ENCODE measurements at places on chromosomes 16 and 17.
A peak's percentile ranks its signal among the peaks of the same experiment; 100 is the strongest.

DNA sequence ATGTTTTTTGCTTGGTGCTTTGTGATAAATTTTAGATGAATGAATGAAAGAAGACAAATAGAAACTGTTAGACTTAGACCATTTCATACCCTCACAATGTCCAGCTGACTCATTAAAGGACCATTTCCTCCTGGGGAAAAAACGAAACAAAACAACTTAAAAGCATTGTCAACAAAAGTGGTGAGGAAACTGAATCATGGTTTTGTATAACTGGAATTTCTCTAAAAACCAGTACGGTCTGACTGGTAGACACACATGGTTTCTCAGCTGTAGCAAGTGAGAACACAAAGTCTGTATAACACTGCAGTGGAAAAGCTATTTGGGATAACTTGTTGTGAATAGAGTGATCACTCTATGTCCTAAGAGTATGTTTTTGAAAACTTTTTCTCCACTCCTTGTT is 5.3 kb upstream of the DDX52 start:
- no peak for DNase-seq

DNA sequence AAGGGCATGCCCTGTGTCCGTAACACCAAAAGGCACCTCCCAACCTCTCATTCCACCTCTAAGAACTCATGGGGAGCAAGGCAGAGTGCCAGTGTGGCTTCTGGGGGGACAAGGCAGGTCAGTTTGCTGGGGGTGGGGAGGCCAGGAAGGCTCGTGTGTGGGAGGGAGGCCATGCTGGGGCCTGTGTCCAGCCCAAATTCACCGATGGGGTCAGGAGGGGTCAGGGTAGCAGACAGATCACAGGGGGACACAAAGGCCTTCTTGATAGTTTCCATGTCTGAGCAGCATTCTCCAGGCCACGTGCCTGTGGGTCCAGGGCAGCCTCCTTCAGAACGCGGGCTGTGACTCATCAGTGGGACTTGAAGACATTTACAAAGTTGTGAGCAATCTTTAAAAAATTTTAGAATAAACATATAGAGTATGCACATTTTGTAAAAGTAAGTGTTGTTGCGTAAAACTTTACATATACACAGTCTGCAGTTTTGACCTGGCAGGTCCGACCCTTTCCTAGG is 20.9 kb downstream of the SPACA3 start:
- no peak for DNase-seq

DNA sequence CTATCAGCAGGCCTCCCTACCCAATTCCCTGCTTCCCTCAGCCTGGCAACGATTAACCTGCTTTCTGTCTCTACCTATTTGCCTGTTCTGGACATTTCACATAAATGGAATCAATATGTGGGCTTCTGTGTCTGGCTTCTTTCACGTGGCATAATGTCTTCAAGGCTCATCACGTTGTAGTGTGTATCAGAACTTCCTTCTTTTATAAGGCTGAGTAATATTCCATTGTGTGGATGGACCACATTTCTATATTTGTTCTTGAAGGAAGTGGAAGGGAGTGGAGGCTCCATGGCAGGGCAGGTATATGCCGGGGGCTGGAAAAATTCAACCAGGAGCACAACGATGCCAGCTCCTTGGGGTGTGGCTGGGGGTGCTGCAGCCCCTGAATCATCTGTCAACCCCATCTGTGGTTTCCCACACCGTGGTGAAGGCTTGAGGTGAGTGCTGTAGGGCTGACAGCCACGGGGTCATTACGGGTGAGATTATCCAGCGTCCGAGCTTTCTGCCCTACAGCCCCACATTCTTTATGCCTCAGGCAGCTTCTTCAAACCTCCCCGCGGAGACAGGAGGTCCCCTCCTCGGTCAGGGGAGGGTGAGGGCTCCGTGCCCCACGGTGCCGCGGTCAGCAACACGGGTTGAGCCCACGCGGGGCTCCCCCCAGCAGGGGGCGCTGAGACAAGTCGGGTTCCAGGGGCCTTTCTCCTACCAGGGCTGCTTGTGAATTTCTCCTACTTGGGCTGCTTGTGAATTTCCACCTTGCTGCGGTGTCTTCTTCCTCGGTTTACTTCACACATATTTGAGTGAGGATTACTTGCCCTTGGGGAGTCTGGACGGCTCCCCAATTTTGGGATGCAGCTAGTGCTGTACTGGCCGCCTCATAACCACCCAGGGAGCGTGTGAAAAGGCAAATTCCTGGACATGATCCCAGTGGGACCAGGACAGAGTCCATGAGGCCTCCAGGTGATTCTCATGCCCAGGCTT is 18.3 kb upstream of the WFIKKN2 start:
- no peak for DNase-seq

DNA sequence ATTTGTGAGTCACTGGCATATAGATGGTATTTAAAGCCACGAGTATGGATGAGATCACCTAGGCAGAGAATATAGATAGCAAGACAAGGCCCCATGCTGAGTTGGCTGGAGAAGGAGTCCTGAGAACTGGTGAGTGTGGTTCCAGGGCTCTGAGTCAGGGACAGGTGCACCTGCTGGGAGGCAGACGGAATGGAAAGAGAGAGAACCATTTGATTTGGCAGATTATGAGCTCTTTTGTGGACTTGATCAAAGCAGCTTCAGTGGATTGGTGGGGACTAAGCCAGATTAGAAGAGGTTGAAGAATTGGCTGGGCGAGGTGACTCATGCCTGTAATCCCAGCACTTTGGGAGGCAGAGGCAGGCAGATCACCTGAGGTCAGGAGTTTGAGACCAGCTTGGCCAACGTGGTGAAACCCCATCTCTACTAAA is 4.3 kb upstream of the C16orf92 start:
- no peak for DNase-seq

GRCh38 chr17:77503293-77503655 is 362.5 kb downstream of the SEC14L1 start:
- DNase-seq: no peak

DNA sequence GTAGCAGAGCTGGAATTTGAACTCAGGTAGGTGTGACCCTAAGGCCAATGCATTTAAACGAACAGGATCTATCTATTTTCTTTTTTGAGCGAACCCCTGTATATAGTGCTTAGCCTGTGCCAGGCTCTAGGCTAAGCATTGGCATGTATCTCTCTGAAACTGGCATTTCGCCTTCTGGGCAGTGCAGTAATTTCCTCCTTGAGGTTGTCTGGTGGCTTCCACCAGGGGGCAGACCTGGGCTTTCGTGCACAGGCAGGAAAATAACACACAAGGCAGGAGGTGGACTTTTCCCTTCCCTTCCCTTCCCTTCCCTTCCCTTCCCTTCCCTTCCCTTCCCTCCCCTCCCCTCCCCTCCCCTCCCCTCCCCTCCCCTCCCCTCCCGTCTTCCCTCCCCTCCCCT is 34.4 kb upstream of the PRKCB start:
- DNase-seq: peak; percentile 66

DNA sequence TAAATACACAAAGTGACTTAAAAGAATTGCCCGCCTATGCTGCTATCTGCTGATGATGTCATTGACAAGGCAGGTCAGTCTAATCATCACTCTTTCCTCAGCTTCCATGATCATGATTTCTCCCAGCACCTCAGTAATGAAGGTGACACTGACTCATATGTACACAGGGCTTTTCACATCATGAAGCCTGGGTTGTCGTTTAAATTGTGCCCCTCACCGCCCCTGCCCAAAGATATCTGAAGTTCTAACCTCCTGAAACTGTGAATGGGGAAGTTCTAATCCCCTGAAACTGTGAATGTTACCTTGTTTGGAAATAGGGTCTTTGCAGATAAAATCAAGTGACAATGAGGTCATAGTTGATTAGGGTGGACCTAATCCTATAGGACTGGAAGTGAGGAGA is 17.4 kb upstream of the GPRC5C start:
- no peak for DNase-seq

DNA sequence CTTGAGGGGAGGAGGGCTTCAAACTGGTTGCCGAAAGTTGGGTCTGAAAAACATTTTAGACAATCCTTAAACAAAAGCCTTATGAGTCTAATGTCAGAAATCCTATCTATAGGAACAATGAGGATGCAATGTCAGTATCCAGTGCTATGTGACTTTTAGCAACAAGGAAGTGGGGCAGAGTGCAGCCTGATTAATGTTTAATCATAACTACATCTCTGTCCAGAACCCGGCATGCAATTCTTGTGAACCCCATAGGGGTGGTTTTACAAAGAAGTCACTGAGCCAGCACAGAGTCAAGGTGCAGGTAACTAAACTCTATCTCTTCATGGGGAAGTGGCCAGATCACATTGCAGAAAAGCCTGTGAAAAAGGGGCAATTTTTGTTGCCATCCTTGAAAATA is 267.5 kb downstream of the HS3ST4 start:
- no peak for DNase-seq

- DNase-seq: no peak
Observed at GRCh38 chr17:63405741-63406261, 40.3 kb downstream of the CYB561 start.

DNA sequence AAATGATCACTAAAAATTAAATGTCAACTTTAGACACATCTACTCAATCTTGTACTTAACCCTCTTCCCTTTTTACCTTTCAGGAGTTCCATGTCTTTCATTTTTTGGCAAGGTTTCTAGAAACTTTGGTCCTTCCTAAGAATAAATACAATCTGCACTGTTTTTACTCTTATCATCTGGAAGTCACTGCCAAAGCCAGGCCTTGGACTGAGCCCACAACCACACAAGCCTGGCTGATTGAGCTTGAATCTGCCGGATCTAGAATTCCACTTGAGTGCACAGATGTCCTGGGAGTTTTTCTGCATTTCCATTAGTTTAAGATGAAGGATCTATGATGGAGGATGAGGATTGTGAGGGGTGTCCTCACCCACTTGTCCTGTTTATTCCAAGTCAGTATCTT is 126.1 kb downstream of the VPS53 start:
- no peak for DNase-seq

GRCh38 chr16:79301051-79301450 is 299.5 kb downstream of the MAF start:
- no peak for DNase-seq

DNA sequence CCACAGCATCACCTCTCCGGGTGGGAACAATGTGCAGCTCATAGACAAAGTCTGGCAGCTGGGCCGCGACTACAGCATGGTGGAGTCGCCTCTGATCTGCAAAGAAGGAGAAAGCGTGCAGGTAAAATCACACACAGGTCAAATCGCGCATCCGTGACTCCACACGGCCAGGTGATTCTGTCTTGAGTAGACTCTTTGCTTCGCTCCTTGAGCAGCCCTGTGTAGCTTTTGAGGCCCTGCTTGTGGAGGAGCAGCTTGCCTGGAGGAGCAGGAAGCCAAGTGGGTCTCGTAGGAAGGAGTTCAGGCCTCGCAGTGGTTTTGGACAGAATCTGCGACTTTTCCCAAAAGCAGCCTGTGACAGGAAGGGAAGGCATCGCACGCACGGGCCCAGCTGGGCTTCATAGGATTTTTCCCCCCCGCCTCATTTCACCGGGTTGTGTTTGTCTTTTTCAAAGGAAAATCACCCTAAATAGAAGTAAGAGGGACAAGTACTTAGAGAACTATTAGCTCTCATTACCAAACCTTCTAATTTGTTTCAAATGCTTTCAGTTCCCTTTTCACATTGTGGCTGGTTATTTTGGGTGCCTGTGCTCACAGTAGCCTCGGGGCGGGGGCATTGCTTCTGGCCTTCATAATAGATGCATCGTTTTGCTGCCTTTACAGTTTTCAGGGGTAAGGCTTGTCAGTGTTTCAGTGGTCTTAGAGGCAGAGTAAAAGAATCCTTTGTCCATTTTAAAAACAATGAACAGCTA is 71.5 kb downstream of the SEC14L1 start:
- DNase-seq: peak; percentile 51

DNA sequence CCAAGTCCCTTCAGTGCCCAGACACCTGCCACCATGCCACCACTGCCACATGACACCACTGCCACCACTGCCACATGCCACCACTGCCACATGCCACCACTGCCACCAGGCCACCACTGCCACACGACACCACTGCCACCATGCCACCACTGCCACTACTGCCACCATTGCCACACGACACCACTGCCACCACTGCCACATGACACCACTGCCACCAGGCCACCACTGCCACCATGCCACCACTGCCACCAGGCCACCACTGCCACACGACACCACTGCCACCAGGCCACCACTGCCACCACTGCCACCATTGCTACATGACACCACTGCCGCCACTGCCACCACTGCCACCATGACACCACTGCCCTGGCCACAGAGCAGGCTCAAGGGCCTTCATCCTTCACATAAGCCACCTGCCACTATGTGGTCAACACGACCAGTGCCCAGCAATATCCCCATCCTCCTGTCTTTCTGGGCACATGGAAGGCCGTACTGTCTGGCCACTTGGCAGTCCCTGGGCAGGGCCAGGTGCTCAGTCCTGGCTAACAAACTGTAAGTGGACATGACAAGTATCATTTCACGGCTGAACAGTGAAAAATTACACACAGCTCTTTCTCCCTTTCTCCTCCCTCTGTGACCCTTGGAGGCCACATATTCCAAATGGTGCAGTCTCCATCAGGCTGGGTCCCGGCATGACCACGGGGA is 33.1 kb downstream of the ABR start:
- DNase-seq: no peak

GRCh38 chr17:29589524-29590410 is at the start of gene GIT1:
GIT1 (minus strand) TSS chr17:29589648; CDS start chr17:29589378, 270 bp downstream.
- peak; percentile 92 for DNase-seq

GRCh38 chr17:5557990-5558389 is 26.3 kb downstream of the NLRP1 start:
- no peak for DNase-seq

DNA sequence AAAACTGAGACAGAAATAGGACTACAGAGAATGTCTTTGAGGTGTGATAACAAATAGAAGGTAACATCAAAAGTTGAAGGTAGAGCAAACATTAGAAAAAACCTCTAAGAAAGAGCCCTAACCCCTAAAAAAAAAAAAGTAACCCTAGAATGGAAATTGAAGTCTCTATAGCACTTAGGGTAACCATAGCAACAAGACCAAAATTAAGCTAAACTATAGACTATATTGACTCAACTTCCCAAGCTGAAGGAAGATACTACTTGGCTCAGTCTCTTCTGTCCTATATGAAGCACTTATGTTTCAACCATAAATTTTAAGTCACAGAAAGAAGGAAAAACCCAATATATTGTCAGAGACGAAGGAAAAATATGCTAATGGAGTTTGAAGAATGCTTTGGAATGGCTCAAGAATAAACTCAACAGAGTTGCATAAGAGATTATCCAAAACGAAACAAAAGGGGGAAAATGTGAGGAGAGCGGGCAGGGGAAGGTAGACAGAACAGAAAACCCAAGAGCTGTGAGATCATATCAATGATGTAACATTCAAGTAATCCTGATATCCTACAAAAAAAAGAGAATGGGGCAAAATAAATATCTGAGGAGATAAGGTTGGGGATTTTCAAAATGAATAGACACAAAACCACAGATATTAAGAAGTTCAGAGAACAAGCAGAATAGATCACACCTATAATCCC is 88.4 kb downstream of the USP32 start:
- DNase-seq: no peak

GRCh38 chr17:72946156-72946555 is 146.3 kb downstream of the SLC39A11 start:
- no peak for DNase-seq
